Stimulated activated CD4-positive, alpha-beta T cell treated with anti-CD3 and anti-CD28 coated beads, Interleukin-4, amount 100 ng/mL, for 1 hour (primary cell): ENCODE measurements at places on chromosomes 13 and 19.

DNA sequence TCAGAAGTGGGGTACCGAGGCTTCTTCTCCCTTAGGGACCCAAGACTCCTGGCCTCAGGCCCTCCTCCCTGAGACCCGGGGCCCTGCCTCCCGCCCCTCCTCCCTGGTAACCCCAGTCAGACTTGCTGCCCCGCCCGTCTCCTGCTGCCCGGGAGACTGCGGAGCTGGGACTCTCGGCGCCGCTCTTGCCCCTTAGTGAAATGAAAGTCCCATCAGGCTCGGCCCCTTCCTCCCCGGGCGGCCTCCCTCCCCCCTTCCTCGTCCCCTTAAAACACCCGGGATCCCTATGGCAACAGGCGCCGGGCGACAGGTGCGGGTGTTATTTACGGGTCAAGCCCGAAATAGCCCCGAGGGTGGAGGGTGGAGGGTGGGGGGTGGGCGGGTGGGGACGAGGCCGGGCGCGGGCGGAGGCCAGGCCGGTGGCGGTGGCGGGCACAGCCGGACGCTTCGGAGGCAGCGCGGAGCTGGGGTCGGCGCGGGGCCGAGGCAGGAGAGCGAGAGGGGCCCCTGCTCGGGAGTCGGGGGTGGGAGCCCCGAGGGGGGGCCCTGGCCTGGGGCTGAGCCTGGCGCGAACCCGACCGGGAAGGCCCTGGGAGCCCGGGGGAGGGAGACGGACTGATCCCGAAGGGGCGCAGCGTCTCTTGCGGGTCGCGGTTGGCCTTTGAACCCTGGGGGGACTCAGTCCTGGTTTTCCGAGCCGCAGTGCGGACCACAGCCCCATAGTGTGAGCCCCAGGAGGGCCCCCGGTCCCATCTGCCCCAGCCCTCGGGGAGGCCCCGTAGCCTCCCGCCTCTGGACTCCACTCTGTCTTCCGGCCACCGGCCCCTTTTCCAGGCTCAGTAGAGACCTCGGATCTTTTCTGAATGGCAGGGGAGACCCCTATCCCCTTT, at the start of gene CACNG6:
TSS of gene CACNG6 (plus strand) at position 414 of the 890 bp plus-strand sequence. CDS start 1,241 bp downstream, outside the sequence.
- DNase-seq, result no peak

DNA sequence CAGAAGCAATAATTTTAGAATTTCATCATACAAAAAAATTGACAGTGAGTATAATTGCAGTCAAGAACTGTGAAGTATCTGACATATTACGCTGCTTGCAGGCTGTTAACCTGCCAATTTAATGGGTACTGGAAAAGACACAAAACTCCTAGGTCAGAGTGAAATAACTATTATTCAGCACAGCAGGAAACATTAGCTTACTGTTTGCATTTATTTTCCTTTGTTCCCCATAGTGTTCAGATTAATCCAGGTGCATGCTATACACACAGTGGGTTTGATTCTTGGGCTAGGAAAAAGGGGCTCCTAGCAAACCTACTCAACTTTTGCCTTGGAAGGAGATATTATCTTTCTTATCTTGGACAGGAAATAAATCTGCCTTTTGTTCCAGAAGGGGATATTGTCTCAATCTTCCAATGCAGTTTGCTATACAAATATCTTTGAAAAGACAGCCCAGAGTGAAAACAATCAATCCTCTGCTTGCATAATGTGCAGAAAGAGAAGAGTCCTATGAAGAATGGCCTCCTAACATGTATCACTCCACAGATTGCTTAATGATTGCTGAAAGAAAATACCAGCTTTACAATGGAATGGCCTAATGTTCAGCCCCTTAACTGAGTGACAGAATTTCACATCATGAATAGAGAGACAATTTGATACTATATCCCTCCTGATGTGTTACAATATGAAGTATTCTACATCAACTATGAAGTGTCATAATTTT, 443.4 kb downstream of the TBC1D4 start:
- DNase-seq, result no peak

GRCh38 chr19:7681340-7682174, 924 bp downstream of the TRAPPC5 start:
- DNase-seq, result peak; percentile 80

GRCh38 chr13:99870541-99870940, 101.0 kb downstream of the ZIC5 start:
- DNase-seq, result no peak

GRCh38 chr19:14540741-14541525, 11.5 kb downstream of the TECR start:
- no peak for DNase-seq

DNA sequence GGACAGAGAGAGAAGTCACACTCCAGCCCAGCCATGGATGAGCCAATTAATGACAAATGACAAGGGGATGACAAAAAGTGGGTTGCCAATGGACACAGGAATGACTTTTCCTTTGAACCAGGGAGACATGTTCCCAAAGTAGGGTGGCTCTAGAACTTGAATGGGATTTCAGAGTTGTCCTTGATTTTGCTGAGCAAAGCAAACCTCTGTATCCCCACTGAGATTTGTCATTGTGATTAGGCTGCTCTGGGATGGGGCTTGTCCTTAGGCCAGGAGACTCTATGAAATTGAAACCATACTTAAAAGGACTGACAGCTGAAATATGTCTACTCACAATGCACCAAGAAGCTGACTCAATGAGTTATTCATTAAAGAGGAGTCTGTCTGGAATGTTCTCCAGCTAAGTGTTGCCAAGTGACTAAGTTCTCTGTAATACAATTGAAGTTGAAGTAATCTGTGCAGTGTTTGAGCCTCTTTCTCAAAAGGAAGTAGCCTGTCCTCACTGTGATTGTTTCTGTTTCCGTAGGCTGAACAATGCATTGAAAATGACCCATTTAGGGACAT, 69.0 kb upstream of the PCDH9 start:
- no peak for DNase-seq

- DNase-seq, result no peak
Measured at GRCh38 chr19:40693150-40693788, 2.8 kb upstream of the NUMBL start.

- DNase-seq, result no peak
Measured at GRCh38 chr13:35784286-35784951, 307.9 kb upstream of the MAB21L1 start.
